Esophagus muscularis mucosa (tissue), 4 donors: ENCODE measurements at places on chromosomes 4 and X.

- no peaks in the 10 kb centered on the region for H3K36me3 ChIP-seq
- no peaks in the 10 kb centered on the region for H3K27me3 ChIP-seq
- H3K4me1 ChIP-seq, result no peaks in the 10 kb centered on the region
- H3K27ac ChIP-seq, result no peak overlapping the region
These were observed 33.7 kb upstream of the NEIL3 start for GRCh38 chr4:177275999-177276398.

GRCh38 chr4:122873821-122874593, 47.4 kb downstream of the FGF2 start:
- H3K27me3 ChIP-seq, result no peaks in the 10 kb centered on the region
- peaks cover 12% of the 10 kb centered on the region for H3K4me1 ChIP-seq
- H3K36me3 ChIP-seq, result no peaks in the 10 kb centered on the region
- no peak overlapping the region for H3K27ac ChIP-seq
- no peak for DNase-seq
- H3K4me3 ChIP-seq, result no peak overlapping the region

DNA sequence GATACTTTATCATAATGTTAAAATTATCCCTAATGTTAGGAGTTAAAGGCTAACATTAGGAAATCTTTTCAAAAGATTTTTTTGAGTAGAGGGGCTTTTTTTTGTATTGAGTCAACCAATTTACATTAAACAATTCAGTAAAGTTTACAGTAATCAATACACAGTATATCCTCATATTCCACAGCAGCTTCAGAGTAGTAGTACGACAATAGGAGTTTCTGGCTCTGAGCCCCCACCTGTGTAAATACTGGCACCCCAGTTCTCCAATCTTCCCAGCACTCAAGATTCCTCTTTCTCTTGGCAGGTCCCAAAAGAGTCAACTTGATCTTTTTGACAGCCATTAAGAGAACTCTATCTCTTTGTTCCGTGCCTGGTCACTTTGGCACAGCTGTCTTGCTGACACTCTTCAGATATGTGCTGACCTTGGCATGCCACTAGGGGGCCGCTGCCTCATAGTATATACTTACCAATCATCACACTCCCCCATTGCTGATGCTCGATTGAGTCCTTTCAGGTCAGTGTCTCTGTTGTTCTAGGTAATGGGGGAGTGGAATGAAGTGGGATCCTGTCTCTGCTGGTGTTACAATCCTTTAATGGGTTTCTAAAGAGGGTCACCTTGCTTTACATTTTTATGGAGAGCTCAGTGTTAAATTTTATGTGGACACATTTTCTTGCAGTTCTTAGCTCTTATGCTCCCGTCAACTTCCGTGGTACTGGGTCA, 19.5 kb upstream of the CCNI start:
- H3K27me3 ChIP-seq, result no peaks in the 10 kb centered on the region
- H3K36me3 ChIP-seq, result no peaks in the 10 kb centered on the region
- DNase-seq, result no peak
- peaks cover 3% of the 10 kb centered on the region for H3K4me1 ChIP-seq

- no peaks in the 10 kb centered on the region for H3K27me3 ChIP-seq
- H3K4me1 ChIP-seq, result no peaks in the 10 kb centered on the region
- H3K36me3 ChIP-seq, result no peaks in the 10 kb centered on the region
- DNase-seq, result no peak
- H3K4me3 ChIP-seq, result no peak overlapping the region
These were observed 160.0 kb upstream of the ARX start for GRCh38 chrX:25175743-25176142.

DNA sequence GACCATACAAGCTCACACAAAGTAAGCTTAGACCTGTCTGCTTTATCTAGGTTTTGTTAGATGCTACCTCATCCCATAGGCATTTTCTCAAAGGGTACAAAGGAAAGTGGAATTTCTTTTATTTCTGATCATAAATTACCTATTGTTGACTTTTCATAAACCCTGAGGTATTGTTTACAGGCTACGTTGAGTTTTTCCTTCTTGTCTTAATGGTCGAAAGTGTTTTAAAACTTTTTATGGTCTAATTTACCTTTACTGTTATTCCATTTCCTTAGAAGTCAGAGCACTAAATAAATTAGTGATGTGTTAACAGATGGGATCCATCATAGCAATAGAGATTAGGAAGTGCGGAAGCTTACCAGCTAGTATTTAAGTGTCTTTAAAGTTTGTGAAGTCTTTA, 159.2 kb upstream of the GABRA2 start:
- H3K36me3 ChIP-seq, result no peaks in the 10 kb centered on the region
- no peaks in the 10 kb centered on the region for H3K27me3 ChIP-seq
- DNase-seq, result no peak
- no peak overlapping the region for H3K4me3 ChIP-seq

GRCh38 chr4:36178484-36178883, 65.8 kb downstream of the ARAP2 start:
- H3K27me3 ChIP-seq, result no peaks in the 10 kb centered on the region
- H3K36me3 ChIP-seq, result no peaks in the 10 kb centered on the region
- no peak for DNase-seq
